Activated naive CD4-positive, alpha-beta T cell treated with anti-CD3 and anti-CD28 coated beads, Interleukin-2, amount 50 U/mL, for 72 hours (primary cell): ENCODE measurements at places on chromosomes 4 and X. TPM values are rescaled to one million over a fixed set of nuclear protein-coding genes. Genes with fewer than 3 reads are reported as not detected.

Gene HS6ST2
- 0.16 TPM for total RNA-seq

Gene SYNPO2
- 0.18 TPM for total RNA-seq

Gene MAGEC1
- not detected for total RNA-seq

Gene ZMYM3
- total RNA-seq = 5.1 TPM

Gene FGF2
- 0.23 TPM for total RNA-seq

Gene CORIN
- total RNA-seq = 0.05 TPM

DNA sequence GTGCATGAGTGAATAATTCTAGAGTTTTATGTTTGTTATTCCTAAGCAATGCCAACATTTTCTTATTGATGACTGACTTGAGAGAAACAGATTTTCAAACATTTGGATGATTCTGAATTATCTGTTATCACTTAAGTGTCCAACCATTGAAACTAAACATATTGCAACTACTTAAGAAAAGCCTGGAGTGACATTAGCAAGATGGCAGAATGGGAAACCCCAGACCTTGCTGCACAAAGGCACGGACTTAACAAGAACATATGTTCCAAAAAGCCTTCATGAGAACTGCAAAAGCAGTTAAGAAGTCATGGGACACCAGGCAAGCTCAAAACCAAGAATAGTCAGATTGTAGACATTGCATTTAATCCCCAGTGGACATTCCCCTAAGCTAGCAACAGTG, 215.1 kb downstream of the DCHS2 start:
- no peak for DNase-seq

DNA sequence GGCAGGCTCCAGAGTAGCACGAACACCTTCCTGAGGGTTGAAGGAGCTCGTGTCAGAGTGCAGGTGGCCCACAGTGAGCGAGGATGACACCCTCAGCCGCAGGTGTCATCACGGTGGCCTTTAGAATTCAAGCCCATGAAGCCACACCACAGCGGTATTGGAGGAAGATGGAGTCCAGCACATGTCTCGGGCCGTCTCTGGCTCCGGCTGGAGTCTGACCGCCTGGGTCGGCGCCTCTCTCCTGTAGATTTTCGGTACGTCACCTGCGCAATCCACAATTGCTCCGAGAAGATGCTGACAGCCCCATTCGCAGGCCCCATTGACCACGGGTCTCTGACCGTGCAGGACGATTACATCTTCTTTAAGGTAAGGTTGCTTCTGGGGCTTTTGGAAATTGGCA, 229.4 kb upstream of the PSAPL1 start:
- no peak for DNase-seq

- DNase-seq = no peak
Observed at GRCh38 chr4:69156913-69157312, 57.6 kb downstream of the UGT2B11 start.
